ENCODE measurements at places on chromosomes 4 and X. TPM values are rescaled to one million over a fixed set of nuclear protein-coding genes. Genes with fewer than 3 reads are reported as not detected.

DNA sequence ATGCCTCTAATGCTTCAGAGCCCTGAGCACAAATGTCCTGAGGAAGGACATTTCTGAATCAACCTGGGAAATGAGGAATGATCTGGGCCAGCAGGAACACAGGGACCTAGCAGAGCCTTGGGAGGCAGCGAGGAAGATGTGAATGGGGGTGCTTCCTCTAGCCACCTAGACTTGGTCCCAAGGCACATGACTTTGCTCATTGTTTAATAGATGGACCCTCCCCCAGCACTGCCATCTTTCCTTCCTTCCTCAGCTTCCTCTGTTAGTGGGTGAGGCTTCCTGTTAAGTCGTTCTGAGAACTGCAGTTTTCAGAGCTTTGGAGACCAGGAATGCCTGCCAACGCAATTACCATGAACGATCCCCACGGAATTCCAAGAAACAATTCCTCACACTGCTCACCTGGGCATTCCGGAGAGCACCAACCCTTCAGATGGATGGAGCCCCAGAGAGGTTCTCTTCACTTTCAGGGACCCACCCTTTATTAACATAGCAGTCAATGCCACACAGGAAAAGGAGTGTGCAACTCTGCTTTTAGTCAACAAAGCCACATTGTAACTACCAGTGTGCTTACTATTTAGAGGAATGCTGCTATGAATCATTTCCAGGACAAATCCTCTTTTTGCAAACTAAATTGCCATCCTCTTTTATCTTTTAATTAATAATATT, 48.5 kb upstream of the STIM2 start:
- no peak for DNase-seq

GRCh38 chr4:170049766-170050165, 23.6 kb upstream of the MFAP3L start:
- DNase-seq, result no peak

DNA sequence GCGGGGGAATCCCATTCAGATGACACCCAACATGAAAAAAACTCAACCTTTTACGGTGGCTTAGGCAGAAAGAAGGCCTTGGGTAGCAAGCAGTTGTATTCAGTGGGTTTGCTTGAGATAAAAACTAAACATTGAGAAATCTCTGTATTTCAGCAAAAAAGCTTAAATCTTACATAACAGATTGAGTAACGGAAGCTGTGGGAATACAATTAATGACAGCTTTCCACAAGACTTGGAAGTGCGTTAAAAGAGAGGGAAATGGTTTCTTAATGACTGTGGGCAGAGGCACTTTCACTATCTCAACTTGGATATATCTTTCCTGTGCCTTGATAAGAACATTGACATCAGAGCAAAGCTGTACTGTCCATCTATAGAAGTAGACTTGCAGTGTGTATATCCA, 418.5 kb upstream of the HS3ST1 start:
- DNase-seq, result no peak

NPY2R gene
- total RNA-seq, result not detected

CSAG3 gene
- total RNA-seq, result 12.7 TPM
